ENCODE measurements at places on chromosomes 4 and X. TPM values are rescaled to one million over a fixed set of nuclear protein-coding genes. Genes with fewer than 3 reads are reported as not detected.
A peak's percentile ranks its signal among the peaks of the same experiment; 100 is the strongest.

GRCh38 chr4:38314663-38315062 is 349.3 kb upstream of the KLF3 start:
- H3K27me3 ChIP-seq: peaks cover 2% of the 10 kb centered on the region
- peaks cover 41% of the 10 kb centered on the region for H3K4me1 ChIP-seq
- no peak for DNase-seq
- no peaks in the 10 kb centered on the region for H3K36me3 ChIP-seq
- H3K4me3 ChIP-seq: no peak overlapping the region

DNA sequence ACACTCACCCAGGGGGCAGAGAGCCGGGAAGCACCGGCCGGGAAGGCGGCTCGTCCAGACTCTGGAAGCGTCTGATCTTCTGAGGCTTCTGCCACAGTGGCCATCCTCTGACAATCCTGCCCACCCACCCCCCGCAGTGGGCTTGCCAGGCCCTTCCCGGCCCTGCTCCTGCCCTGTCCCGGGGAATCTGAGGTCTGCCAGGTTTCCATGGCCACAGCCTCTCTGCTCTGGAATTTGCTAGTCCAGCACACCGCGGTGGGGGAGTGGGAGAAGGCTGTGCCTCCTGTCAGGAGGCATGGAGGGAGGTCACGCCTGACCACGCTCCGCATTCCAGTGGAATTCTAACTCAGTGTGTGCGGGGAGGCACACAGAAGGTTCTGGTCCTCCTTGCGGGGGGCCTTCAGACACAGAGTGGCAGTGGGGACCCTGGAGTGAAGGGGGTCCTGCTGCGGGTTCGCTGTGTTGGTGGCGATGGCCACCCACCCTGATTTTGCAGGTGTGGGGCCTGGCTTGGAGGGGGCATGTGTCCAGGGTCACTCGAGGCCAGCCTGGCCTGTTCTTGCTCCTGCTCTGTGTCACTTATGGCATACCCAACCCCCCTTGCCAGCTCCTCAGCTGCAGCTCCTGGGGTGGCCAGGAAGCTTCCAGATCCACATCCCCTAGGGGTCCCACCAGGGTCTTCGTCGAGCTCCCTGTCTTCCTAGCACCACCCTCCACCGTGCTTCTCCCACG is 55.6 kb upstream of the ADRA2C start:
- peaks cover 7% of the 10 kb centered on the region for H3K27me3 ChIP-seq
- no peaks in the 10 kb centered on the region for H3K36me3 ChIP-seq
- no peak overlapping the region for H3K27ac ChIP-seq
- no peak overlapping the region for H3K4me3 ChIP-seq
- DNase-seq: no peak

DNA sequence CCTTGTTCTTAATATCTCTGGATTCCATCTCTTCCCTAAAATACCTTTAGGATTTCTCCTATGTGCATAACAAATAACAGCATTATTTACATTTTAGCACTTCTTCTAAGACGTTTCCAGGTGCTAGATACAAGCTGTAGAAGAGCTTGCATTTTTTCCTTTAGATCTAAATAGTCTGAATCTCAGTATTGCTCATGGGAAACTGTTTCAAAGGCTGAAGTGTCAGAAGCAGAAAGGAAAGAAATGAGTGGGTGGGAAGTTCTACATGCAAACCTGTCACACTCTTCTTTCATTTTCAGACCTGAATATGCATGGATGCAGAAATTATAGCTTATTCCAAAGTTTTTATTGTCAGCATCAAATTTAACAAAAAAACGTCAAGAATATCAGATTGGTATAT is 41.8 kb downstream of the FGF13 start:
- no peak overlapping the region for H3K4me3 ChIP-seq
- no peaks in the 10 kb centered on the region for H3K27me3 ChIP-seq
- no peak overlapping the region for H3K27ac ChIP-seq
- no peak for DNase-seq

GRCh38 chr4:80446664-80447063 is 111.1 kb downstream of the CFAP299 start:
- no peak for DNase-seq
- no peaks in the 10 kb centered on the region for H3K4me1 ChIP-seq
- H3K27me3 ChIP-seq: no peaks in the 10 kb centered on the region

DNA sequence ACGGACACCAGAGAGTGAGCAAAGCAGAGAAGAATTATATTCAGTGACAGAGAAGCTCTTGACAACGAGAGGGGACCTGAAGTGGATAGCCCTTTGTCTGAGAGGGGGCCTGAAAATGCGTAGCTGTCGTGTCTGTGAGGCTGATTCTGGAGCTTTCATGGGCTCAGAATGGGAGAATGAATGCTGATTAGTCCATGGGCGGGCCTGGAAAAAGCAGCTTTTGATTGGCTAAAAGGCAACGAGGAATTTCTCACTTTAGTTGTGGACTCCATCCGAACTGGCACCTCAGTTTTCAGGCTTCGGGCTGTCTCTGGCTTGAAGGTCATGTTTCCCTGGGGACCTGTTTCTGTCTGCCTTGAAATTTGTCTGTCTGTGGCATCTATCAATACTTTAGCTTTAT is 487.1 kb downstream of the TECRL start:
- H3K4me1 ChIP-seq: no peaks in the 10 kb centered on the region
- H3K27ac ChIP-seq: no peak overlapping the region
- H3K27me3 ChIP-seq: no peaks in the 10 kb centered on the region
- no peak for DNase-seq
- no peaks in the 10 kb centered on the region for H3K36me3 ChIP-seq

DNA sequence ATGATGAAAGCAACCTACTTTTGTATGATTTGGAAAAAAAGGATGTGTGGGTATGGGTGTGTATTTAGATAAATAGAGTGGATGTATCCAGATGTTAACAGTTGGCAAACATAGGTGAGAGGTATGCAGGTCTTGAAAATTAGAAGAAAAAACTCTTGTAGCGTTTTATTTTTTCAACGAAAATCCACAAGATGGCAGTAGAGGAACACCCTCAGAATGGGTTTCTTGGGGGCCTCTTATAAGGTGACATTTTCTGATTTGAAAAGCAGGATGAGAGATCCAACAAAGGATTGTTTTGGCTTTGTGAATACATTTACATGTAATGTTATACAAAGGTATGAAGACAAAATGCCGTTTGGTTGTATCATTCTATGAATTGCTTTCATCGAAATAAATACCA is 68.3 kb downstream of the FMR1NB start:
- no peaks in the 10 kb centered on the region for H3K4me1 ChIP-seq
- no peaks in the 10 kb centered on the region for H3K27me3 ChIP-seq
- no peak overlapping the region for H3K4me3 ChIP-seq
- no peak overlapping the region for H3K27ac ChIP-seq

DNA sequence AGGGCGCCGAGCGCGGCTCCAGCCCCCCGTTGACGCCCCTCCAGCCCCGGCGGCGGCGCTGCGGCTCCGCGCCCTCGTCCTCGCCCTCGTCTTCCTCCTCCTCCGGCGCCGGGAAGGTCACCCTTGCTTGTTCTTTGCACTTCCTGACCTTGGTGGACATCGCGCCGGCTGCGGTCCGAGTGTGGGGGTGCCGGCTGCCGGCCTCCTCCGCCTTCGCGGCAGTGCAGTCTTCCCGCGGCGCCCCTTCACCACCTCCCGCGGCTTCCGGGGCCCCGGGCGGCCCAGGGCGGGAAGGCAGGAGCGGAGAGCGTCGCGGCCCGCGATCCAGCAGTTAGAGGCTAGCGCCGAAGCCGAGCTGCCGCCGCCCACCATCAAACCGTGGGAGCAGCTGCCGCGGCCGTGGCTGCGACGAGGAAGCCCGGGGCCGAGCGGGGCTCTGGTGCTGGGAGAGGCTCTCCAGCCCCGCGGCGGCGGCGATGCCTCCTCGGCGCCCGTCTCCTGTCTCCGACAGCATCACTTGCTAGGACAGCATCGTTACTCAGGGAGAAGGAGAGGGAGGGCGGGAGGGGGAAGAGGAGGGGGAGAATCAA is at the start of gene TRPC3:
TSS of gene TRPC3 (minus strand) at position 540 of the 590 bp plus-strand sequence. CDS start at position 160, 380 bp downstream.
- H3K27ac ChIP-seq: no peak within 1 kb of the TSS
- no peaks in the 10 kb centered on the region for H3K36me3 ChIP-seq
- peak; percentile 44 for DNase-seq

DNA sequence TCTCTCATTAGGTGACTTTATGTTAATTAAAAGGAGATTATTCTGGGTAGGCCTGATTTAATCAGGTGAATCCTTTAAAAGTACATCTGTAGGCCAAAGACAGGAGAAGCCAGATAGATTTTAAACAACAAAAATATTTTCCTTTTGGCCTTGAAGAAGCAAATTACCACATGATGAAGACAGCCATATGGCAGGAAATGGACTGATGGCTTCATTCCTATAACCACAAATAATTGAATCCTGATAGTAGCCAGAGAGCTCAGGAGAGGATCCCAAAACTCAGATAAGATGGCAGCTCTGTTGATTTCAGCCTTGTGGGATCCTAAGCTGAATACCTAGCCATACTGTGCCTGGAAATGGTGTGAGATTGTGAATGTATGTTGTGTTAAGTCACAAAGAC is 66.1 kb upstream of the PRKX start:
- no peak overlapping the region for H3K4me3 ChIP-seq
- DNase-seq: no peak
- no peak overlapping the region for H3K27ac ChIP-seq
- H3K27me3 ChIP-seq: no peaks in the 10 kb centered on the region
- H3K4me1 ChIP-seq: no peaks in the 10 kb centered on the region

- H3K4me1 ChIP-seq: no peaks in the 10 kb centered on the region
- H3K27ac ChIP-seq: no peak overlapping the region
- no peak for DNase-seq
- H3K27me3 ChIP-seq: no peaks in the 10 kb centered on the region
- H3K4me3 ChIP-seq: no peak overlapping the region
Observed at GRCh38 chr4:1359144-1359501, 12.1 kb downstream of the UVSSA start.

- no peak overlapping the region for H3K27ac ChIP-seq
- no peaks in the 10 kb centered on the region for H3K36me3 ChIP-seq
- no peaks in the 10 kb centered on the region for H3K27me3 ChIP-seq
- H3K4me1 ChIP-seq: no peaks in the 10 kb centered on the region
Observed at GRCh38 chr4:65242156-65242846, 428.0 kb downstream of the EPHA5 start.

DNA sequence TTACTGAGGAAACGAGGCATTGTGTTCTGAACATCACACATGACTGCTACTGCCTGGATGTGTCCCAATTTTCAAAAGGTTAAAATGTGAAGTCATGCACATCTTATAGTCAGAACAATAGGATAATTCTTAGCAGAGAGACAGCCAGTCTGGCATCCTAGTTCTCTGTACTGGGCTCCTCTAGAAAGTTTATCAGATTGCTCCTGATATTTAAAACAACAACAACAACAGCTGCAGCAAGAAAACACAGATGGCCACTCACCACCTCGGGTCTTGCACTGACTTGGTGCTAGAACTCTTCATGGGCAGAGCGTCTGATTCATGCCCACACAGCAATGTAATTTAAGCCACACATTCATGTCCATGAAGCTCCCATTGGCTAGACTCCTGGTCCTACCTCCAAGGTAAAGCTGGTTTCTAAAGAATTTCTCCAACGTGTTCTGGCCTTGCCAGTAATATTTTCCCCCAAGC is 33.3 kb upstream of the SLC2A9 start:
- H3K36me3 ChIP-seq: peaks cover 4% of the 10 kb centered on the region
- H3K27ac ChIP-seq: no peak overlapping the region
- no peak overlapping the region for H3K4me3 ChIP-seq
- DNase-seq: no peak
- H3K27me3 ChIP-seq: no peaks in the 10 kb centered on the region

- no peak overlapping the region for H3K27ac ChIP-seq
- DNase-seq: no peak
- H3K4me1 ChIP-seq: no peaks in the 10 kb centered on the region
- H3K4me3 ChIP-seq: no peak overlapping the region
- H3K36me3 ChIP-seq: no peaks in the 10 kb centered on the region
Observed at GRCh38 chr4:93243262-93243661, 585.3 kb upstream of the ATOH1 start.

GRCh38 chr4:155371432-155372043 is 5.2 kb downstream of the MAP9 start:
- peaks cover 7% of the 10 kb centered on the region for H3K4me1 ChIP-seq
- H3K36me3 ChIP-seq: peaks cover 8% of the 10 kb centered on the region
- H3K27ac ChIP-seq: no peak overlapping the region
- H3K27me3 ChIP-seq: no peaks in the 10 kb centered on the region
- DNase-seq: no peak

DNA sequence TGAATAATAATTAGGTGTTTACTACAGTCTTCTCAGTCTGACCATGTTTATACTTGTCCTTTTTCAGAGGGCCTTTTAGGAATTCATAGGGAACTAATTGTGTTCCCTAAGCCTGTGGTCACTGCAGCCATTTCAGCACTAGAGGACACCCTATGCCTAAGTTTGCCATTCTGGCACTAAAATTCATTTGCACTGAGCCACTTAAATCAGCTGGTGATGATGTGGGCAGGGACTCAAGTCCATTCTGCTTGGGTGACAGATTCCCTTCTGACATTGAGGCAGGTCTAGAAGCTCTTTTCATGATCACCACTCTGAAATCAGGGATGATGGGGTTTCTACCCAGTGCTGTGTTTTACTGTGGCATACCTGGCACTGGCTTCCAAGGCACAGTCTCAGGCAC is 1178.9 kb upstream of the DIAPH2 start:
- DNase-seq: no peak
- no peak overlapping the region for H3K4me3 ChIP-seq
- no peaks in the 10 kb centered on the region for H3K4me1 ChIP-seq
- no peaks in the 10 kb centered on the region for H3K36me3 ChIP-seq
- H3K27me3 ChIP-seq: no peaks in the 10 kb centered on the region

DNA sequence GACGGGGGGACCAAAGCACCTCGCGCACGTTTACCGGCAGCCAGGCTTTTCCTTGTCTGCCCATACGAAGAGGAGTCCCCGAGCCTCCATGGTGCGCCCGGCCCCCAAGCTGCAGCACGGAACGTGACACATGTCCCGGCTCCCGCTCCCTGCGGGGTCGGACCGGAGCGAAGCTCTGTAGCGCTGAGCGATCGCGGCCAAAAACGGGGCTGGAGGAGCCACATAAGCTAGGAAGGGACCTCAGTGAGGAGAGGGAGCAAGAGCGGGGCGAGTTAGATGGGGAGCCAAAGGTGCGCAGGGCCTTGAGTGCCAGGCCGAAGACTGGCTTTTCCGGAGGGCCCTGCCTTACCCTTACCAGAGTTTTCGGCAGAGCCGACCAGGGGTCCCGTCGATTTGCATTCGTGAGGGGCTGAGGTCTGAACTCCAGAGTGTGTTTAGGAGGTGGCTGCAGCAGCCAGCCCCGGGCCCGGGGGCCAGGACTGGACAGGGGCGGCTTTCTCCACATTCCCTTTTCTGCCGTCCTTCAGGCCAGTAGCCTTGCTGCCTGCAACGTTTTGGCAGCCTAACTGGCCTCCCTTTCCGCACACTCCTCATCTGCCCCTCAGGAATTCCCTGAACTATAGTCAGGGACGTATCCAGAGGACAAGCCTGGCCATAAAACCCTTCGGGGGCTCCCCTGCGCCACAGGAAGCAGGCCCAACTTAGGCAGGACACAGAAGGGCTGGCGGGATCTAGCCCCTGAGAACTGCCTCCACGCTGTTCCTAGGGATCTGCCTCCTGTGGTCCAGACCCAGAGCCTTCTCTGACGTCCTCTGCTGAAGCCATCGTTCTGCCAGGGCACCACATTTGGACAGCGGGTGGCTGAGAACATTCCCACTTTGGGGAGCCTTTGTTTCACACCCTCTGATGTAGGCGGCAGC is 689 bp downstream of the SSR4 start:
- H3K27me3 ChIP-seq: no peaks in the 10 kb centered on the region
- peak overlapping the region; percentile 94 for H3K4me3 ChIP-seq
- peaks cover 12% of the 10 kb centered on the region for H3K36me3 ChIP-seq

BEX4 gene
- total RNA-seq: 9.8 TPM

FRG1 gene
- total RNA-seq: 51.9 TPM

EVC2 gene
- total RNA-seq: not detected

SLC10A6 gene
- total RNA-seq: not detected

CTAG2 gene
- not detected for total RNA-seq

ODAPH gene
- total RNA-seq: not detected

MCUB gene
- total RNA-seq: 71.8 TPM

SYN1 gene
- total RNA-seq: 0.36 TPM

SHOX gene
- total RNA-seq: not detected
